Femur (tissue), 1 donor: ENCODE measurements at places on chromosomes 7 and 10.

DNA sequence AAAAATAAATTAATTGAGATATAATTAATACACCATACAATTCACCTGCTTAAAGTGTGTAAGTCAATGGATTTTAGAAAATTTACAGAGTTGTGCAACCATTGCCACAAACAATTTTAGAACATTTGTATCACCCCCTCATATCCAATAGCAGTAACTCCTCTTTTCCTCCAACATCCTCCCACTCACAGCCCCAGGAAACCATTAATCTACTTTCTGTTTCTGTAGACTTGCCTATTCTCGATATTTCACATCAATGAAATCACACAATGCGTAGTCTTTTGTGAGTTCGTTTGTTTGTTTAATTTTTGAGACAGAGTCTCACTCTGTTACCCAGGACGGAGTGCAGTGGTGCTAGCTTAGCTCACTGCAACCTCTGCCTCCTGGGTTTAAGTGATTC is 13.7 kb upstream of the HERC4 start:
- DNase-seq: no peak

GRCh38 chr7:94040254-94040653 is 36.1 kb upstream of the BET1 start:
- DNase-seq: no peak

- DNase-seq: no peak
Observed at GRCh38 chr10:124522131-124522932, 60.7 kb downstream of the LHPP start.

DNA sequence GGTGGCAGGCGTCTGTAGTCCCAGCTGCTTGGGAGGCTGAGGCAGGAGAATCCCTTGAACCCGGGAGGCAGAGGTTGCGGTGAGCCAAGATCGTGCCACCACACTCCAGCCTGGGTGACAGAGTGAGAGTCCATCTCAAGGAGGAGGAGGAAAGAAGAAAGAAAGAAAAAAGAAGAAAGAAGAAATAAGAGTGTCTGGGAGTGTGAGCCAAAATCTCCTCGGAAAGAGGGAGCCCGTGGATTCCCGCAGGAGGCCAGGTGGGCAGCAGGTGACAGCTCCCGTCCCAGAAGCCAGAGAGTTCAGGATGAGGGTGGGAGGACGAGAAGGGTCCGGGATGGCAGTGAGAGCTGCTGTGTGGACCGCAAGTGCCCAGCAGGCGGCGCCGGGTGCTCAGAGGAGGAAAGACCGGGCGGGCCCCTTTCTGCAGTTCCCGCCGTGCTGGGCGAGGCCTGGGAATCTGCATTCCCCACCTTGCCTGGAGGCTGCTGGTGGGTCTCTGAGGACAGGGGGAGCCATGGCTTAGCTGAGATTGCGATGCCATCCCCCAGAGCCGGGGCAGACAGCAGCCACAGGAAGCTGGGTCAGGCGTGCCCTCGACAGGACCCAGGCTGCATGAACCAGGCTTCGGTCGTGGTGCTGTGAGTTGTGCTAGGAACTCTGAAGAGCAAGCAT is 17.1 kb upstream of the AMZ1 start:
- peak; percentile 72 for DNase-seq

- DNase-seq: no peak
Observed at GRCh38 chr7:148290538-148290937, 300.0 kb upstream of the C7orf33 start.

DNA sequence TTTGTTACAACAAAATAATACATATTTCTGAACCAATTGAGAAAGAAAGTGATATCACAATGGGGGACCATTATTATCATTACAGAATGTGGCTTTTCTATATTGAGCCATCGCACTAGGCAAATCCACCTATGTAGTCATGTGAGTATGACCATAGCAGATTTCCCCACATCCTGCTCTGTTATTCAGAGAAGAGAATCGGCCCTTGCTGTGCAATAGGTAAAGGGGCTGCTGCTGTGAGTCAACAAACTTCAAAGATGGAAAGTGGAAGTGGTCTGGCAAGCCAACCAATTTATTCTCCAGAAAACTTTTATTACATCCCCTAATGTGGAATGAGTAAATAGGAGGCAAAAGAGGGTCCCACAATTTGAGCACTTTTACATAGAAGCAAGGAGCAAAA is 573.4 kb downstream of the ETV1 start:
- DNase-seq: no peak
